SK-N-SH treated with all-trans-retinoic acid at 6 μM for 48 hours (cell line): ENCODE measurements at places on chromosomes 3 and 15.

- no peak for ATAC-seq
Measured at GRCh38 chr3:42704136-42704841, 1.7 kb upstream of the HHATL start.

- peak; percentile 99 for ATAC-seq
Measured at GRCh38 chr3:45084820-45085816, 59.0 kb downstream of the CLEC3B start.

GRCh38 chr3:15942462-15942861, 144.7 kb upstream of the ANKRD28 start:
- no peak for ATAC-seq

GRCh38 chr15:67731112-67731721, 94.1 kb upstream of the SKOR1 start:
- ATAC-seq: no peak

- ATAC-seq: peak; percentile 88
Measured at GRCh38 chr3:184305577-184305976, 6.5 kb downstream of the PSMD2 start.

DNA sequence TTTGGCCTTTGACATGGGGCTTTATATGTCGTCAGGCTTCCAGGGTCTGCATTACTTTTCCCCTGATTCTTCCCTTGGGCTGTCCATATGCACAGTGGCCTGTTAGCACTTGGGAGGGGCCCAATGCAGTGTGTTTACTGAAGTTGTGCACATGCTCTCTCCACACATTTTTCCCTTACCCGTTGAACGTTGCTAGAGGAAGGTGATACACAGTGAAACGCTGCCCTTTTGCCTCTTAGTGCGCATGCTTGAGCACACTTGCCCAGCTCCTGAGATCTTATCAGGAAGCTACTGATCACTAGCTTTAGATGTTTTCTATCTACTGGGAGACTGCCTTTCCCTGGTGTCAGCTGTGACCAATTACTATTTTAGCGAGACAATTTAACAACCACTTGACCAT, 1198.0 kb downstream of the ROBO1 start:
- no peak for ATAC-seq

DNA sequence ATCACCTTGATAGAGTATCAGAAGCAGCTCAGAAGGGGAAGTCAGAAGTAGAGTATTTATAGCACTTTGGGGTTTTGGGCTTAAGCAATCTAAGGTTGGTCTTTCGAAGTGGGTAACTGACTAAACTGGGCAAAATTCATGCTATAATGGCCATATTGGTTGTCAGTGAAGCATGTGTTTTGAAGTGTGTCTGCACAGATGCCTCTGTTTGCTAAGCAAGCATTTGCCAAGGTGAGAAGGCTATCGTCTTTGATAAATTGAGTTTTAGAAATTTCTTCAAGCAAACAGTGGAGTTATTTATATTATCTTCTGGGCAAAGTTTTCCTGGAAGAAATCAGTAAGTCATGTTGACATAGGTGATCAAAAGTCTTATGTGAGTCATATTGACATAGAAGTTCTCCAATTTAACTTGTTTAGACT, 412.8 kb upstream of the TGFBR2 start:
- ATAC-seq: no peak

DNA sequence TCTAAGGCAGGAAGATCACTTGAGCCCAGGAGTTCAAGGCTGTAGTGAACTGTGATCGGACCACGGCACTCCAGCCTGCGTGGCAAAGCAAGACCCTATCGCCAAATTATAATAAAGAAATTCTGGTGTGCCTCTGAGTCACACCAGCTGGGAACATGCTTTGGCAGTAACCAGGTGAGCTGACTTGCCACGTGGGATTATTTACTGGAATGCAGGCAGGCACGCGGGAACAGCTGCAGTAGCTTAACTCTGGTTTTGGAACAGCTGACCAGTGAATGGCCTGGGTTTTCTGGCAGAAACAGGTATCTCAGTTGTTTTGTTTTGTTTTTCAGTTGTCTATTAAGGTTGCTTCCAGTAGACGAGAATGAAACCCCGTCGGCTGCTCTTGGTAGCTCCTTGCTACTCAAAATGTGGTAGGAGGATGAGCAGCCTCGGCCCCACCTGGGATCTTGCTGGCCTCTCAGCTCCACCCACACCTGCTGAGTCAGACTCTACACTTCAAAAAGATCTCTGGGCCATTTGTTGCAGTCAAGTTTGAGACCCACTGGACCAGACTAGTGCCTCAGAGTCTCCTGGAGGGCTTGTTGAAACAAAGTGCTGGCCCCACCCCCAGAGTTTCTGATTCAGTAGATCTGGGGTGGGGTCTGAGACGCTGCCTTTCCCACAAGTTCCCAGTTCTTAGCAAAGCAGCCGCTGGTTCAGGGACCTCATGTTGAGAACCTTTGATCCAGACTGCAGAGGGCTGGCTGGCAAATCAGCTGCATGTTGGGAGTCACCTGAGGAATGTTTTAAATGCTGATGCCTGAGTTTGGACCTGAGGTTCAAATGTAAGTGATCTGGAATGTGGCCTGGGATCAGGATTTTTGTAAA, 26.6 kb downstream of the IDH2 start:
- no peak for ATAC-seq

DNA sequence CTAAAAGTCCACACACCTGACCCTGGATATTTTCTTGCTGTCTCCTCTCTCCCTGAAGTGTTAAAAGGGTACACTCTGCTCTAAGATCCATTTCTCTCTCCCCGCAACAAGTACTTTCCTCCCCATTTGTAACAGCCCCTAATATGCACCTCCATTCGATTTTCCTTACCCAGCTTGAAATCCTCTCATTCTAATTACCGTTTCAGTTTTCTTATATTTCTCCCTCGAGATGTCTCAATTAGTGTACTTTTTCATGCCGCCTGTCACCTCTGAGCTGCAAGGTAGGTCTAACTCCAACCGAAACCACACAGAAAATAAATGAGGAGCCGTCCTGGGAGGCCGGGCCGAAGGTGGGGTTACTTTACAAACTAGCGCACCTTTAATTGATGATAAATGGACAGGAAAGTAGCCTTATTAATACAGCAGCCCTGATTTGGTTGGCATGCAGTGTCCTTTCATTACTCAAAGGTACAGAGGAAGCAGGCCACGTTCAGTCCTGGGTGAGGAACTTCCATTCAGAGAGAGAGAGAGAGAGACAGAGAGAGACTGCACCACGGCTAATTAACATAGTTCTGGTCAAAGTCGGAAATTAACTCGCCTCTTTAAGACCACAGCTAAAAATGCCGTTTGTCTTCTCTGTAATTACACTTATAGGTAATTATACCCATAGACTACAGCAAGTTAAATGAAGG, 319.9 kb downstream of the ARRDC4 start:
- no peak for ATAC-seq

DNA sequence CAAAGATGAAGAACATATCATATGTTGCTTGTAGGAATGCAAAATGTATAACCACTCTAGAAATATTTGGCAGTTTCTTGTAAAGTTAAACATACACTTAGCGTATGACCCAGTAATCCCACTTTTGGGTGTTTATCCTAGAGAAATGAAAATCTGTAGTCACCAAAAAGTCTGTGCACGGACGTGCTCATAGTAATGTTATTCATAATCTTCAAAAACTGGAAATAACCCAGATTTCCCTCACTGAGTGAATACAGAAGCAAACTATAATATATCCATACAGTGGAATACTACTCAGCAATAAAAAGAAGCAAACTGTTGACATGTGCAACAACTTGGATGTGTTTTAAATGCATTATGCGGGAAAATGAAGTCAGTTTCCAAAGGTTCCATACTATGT, 155.9 kb downstream of the AKAP13 start:
- ATAC-seq: no peak

DNA sequence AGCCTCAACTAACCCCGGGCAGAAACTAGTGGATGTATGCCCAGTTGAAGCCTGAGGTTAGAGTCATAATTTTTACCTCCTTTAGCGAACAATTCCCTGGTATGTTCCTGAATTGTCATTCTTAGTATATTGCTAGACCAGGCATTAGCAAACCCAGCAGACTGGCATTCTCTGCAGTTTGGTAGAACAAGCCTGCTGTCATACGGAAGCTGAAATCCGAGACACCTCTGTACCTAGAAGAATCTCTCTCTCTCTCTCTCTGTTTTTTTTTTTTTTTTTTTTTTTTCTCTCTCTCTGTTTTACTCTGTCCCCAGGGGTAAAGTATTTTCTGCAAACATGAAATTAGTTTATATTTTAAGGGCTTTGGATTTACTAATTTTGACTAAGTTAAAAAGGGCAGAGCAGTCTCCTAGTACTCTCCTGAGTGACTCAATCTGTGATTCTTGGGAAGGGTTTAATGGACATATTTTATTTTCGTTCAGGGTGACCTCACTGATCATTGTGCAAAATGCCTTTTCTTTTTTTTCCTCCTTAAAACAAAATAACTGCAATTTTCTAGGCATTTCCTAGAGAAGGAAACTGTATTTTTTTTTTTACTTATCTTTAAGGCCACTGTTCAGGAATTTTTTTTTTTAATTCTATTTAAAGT, 133.6 kb upstream of the ICE2 start:
- ATAC-seq: peak; percentile 58; the same call in 2 of the 3 replicates

DNA sequence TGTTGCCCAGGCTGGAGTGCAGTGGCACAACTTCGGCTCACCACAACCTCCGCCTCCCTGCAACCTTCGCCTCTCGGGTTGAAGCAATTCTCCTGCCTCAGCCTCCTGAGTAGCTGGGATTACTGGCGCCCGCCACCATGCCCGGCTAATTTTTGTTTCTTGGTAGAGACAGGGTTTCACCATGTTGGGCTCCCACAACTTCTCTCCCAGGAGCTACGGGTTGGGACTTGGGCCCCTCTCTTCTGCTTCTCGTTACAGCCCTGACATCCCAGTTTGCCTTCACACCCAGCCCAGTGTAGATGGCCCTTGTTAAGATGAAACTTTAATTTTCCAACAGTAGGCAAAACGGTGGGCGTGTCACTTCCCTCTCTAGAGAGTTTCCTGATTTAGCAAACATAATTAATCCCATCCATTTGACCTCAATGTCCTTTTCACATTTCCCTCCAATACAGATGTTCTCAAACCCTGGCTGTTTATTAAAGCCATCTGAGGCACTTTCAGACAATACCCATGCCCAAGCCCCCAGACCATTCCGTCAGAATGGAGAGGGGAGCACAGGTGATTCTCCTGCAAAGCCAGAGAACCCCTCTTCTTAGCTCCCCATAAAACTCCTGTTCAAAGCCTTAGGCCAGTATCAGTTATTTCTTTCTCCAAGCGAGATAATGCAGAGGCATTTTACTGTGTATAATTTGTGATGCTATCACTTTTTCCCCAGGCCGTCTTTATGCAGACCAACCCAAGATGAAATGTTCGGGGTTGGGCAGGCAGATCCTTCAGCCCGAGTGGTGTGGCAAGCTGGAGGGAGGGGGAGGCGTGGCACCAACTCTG, 245.7 kb downstream of the XXYLT1 start:
- no peak for ATAC-seq

DNA sequence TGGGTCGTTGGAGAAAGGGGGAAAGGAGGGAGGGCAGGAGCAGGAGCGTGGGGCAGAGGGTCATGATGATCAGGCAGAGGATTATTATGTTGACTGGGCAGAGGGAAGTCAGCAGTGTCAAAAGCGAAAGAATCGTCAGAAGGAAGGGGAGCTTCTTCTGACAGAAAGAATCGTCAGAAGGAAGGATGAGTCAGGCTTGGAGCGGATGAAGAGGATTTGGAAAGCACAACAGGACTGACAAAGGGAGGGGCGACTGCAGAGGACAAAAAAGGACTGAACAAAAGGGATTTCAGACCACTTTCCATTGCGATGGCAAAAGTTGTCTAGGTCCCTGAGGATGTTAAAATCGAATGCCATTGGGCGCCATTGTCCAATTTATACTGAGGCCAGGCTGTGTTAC, 1053.5 kb downstream of the SI start:
- no peak for ATAC-seq

DNA sequence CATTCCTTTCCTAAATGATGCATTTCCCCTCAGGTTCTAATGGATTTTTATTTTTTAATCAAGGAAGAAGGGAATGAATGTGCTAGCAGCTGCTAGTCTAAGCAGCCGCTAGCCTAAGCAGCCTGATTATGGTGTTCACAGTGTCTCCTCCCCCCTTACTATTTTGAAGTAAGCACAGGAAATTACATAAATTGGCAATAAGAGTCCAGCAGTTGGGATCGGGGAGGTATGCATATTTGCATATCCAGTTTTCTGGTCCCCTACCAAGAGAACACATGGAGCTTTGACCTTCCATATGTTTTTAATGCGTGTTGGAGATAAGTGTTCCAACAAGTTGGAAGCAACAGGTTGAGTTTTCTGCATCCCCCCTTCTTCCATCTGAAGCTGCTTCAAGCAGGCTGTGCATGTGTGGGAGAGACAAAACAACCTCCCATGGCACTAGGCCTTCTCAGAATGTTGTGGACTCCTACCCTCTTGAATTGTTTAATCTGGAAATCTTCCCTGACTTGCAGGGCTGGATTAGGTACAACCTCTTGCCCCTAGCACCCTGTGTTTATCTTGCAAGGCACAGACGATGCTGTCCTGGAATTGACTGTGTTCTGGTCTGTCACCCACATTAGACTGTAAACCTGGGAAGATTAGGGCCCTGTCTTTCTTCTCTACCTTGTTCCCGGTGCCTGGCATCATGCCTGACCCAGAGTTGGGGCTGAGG, 124.8 kb upstream of the LRIG1 start:
- ATAC-seq: no peak

GRCh38 chr3:184354121-184354728, 7.2 kb downstream of the CLCN2 start:
- peak; percentile 85 for ATAC-seq

- no peak for ATAC-seq
Measured at GRCh38 chr3:83807511-83807910, 1151.3 kb upstream of the CADM2 start.

DNA sequence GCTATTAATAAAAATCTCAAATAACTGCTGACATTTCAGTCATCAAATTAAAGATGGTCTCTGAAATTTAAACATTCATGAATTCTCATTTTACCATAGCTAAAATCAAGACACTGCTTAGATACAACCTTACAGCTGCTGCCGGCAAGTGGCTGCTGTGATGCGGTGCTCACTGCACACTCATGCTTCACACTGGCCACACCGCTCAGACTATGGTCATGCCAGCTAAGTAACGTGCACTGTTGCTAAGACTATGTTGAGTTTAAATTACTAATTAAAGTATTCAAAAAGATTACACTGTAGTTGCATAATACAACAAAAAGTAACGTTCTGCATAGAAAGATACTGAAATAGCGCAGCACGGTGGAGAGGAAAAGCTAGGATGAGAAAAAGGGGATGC, 12.1 kb downstream of the ATP13A3 start:
- ATAC-seq: no peak

DNA sequence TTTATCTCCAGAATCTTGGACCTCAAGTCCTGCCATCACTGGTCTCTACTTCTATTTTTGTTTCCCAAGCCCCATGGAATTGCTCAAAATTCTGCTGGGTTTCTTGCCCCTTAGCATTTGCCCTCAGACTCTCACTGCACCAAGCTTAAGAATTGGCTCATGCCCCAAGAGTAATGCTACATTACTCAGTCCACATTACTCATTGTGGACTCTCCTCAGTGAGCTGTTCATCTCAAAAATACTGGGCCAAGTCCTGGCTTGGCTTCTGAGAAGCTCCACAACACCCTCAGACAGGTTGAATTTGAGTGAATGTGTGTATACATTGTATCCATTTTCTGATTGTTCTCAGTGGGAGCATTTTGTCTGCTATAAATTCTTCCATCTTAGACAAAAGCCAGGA, 364.4 kb upstream of the ARHGEF26 start:
- no peak for ATAC-seq
